ENCODE measurements at places on chromosomes 3 and 15. TPM values are rescaled to one million over a fixed set of nuclear protein-coding genes. Genes with fewer than 3 reads are reported as not detected.

The RPLP1 gene
- total RNA-seq: 56.0 TPM

The EXOSC7 gene
- 62.1 TPM for total RNA-seq

The CAPN3 gene
- total RNA-seq: 1.7 TPM

The UROC1 gene
- not detected for total RNA-seq

The CELSR3 gene
- 1.1 TPM for total RNA-seq

The GRIP2 gene
- total RNA-seq: 0.09 TPM

The RTP3 gene
- total RNA-seq: not detected

The REC114 gene
- not detected for total RNA-seq

The RBPMS2 gene
- not detected for total RNA-seq

The KBTBD13 gene
- total RNA-seq: not detected

The GP5 gene
- total RNA-seq: under 0.01 TPM

The SPATA12 gene
- not detected for total RNA-seq

The TMEM207 gene
- not detected for total RNA-seq

The PROS1 gene
- total RNA-seq: 17.9 TPM

The STX19 gene
- not detected for total RNA-seq

The FBN1 gene
- 1,431 TPM for total RNA-seq

The TAGLN3 gene
- total RNA-seq: 4.4 TPM

The LRRC31 gene
- not detected for total RNA-seq

The ACAN gene
- 0.09 TPM for total RNA-seq

The DUOXA1 gene
- under 0.01 TPM for total RNA-seq

The MYH15 gene
- 0.95 TPM for total RNA-seq

The TMEM158 gene
- total RNA-seq: 19.7 TPM

The ABCF3 gene
- 57.1 TPM for total RNA-seq

The BTLA gene
- 0.16 TPM for total RNA-seq

The NSUN3 gene
- 12.3 TPM for total RNA-seq

The NANOGP8 gene
- total RNA-seq: not detected

All from bronchial smooth muscle cell (primary cell).